ENCODE measurements at places on chromosomes 6 and 20. TPM values are rescaled to one million over a fixed set of nuclear protein-coding genes. Genes with fewer than 3 reads are reported as not detected.

GRCh38 chr20:9628141-9628540 is 113.8 kb downstream of the LAMP5 start:
- no peak for DNase-seq

DNA sequence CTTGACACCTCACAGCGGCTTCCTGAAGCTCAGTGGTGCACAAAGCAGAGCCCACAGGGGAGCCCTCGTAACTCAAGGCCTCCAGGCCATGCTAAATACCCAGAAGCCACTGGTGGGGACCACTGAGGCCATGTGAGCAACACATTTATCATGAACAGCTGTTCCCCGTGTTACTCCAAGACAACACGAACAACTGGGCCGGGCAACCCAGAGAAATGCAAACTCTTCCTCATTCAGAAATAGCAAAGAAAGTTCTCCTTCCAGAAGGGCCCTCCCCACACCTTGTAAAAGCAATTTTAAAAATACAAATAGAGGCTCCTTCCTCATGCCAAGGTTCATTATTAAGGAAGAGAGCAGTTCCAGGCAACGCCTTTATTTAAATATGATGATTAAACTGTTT is 36.3 kb upstream of the SLCO4A1 start:
- no peak for DNase-seq

ADGRB3 gene
- total RNA-seq: not detected

DNA sequence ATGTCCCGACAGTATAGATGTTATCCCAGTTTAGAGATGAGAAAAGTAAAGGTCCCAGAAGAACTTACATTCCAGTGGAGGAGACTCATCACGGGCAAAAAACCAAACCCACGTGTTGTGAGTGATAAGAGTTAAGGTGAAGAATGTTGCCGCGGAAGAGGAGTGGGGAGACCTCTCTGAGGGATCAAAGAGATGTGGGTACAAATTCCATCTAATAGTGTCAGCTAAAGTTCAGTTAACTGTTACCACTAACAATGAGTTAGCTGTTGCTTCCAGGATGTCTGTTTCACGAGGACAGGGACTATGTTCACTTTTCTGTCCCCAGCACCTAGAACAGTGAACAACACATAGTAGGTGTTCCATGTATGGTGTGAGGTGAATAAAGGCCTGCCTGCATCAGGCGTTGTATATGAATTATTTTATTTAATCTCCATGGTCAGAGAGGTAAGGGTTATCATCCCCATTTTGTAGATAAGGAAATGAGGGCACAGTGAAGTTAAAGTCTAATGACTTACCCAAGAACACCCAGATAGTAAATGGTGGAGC is 39.8 kb upstream of the RSPO4 start:
- no peak for DNase-seq

- DNase-seq: no peak
These were observed 3.6 kb downstream of the BEND6 start for GRCh38 chr6:56958481-56958880.

DNA sequence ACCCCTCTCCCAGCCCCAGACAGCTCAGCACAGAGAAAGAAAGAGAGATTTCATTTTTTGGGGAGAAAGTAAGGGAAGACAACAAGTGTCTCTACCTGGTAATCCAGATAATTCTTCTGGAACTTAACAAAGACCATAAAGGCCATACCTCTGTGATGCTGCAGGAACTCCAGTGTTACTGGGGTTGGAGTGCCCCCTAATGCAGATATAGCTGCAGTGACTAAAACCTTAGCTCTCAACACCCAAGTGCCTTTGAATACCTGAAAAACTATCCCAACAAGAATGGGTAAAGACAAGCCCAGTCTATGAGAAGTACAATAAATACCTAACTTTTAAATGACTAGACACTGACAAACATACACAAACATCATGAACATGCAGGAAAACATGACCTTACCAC is 365.3 kb upstream of the PTCHD4 start:
- DNase-seq: no peak

GRCh38 chr20:38893565-38894090 is 32.6 kb upstream of the FAM83D start:
- peak; percentile 89 for DNase-seq

DNA sequence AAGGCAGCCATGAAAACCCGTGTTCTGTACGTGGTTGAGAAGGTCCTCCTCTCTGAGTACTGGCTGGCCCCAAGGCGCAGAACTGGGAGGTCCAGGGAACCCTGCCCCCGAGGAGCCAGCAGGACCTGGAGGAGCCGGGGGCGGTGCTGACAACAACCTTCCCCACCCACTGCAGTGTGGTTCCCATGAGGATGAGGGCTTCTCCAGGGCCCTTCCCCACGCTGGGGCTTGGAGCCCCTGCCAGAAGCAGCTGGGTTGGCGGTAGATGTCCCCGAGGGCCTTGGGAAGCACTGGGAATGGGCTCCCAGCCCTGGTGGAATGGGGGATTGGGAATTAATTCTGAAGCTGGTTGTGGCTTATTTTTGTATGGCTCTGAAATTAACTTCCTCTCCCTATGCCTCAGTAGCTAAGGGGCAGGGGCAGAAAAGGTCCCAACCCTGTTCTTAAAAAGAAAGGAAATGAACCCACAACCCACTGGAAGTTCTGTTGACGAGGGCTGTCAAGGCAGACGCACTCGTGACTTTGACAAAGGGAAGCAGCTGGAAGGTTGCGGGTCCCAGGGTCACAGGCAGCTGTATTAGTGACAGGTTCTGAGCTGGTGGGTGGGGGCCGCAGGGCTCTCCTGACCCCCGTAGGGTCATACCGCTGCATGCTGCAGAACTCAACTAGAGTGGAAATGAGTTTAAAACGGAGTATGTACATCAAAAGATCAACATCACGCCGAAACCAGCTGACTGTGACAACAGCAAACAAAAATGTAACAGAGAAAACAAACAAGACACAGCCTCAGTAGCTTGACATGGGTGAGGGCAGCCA is 13.9 kb upstream of the HELZ2 start:
- no peak for DNase-seq

WFDC10B gene
- total RNA-seq: not detected

SLC17A2 gene
- not detected for total RNA-seq

GRCh38 chr6:163940705-163941623 is 526.4 kb downstream of the QKI start:
- DNase-seq: no peak

DNA sequence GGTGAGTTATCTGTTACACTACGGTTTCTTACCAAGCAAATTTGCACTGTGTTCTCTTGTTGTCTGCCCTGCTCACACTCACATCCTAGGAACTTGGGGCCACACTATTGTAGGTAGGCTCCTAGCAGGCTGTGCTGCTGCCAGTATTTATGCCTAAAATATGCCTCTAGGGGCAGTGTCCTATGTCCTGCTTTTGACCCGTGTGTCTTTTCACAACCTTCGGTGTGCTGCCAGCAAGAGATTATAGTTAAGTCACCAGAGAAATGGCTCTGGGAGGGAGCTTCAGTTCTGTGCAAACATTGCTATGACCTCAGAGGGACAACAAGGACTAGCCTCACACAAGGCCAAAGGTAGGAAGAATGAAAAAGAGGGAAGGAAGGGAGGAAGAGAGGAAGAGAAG is 8.9 kb upstream of the TAAR5 start:
- DNase-seq: no peak

GRCh38 chr6:151075527-151075926 is 164.2 kb upstream of the AKAP12 start:
- DNase-seq: no peak

- no peak for DNase-seq
These were observed 247.0 kb downstream of the LRFN2 start for GRCh38 chr6:40340196-40340595.

DNA sequence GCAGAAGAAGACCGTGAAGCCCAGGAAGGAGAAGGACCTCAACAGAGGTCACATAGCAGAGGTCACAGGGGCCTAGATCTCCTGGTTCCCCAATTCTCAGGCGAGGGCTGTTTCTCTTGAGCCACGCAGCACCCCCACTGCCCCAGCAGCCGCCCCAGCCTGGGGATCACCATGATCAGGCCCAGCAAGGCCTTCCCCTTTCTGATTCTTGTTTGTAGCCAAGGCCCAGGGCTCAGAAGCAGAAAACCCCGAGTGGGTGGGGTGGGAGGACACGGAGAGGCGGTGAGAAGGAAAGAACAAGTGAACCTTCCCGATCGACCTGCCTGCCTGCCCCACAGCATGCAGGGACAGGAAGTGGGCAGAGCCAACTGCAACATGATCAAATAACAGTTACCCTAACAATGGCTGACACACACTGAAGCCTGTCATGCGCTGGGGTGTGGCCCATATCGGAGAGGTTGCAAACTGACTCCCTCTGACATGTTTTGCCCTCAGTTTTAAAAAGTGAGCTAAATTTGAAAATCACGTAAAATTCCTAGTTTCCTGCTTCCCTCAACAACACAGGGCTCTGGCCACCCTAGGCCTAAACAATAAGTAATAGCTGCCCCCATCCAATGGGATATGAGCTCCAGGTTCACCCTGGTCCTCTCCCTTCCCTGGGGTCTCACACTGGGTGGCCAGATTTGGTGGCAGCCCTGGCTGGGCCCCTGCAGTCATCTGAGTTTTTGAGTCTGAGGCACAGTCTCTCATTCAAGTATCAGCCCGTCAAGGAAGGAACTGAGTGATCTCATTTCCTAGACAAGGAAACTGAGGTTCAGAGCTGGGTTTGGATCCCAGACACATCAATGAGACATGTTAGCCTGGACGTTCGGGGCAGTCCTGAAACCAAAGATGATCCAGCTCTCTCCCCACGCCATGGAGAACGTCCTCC is 6.5 kb downstream of the PEDS1 start:
- peak; percentile 89 for DNase-seq

DNA sequence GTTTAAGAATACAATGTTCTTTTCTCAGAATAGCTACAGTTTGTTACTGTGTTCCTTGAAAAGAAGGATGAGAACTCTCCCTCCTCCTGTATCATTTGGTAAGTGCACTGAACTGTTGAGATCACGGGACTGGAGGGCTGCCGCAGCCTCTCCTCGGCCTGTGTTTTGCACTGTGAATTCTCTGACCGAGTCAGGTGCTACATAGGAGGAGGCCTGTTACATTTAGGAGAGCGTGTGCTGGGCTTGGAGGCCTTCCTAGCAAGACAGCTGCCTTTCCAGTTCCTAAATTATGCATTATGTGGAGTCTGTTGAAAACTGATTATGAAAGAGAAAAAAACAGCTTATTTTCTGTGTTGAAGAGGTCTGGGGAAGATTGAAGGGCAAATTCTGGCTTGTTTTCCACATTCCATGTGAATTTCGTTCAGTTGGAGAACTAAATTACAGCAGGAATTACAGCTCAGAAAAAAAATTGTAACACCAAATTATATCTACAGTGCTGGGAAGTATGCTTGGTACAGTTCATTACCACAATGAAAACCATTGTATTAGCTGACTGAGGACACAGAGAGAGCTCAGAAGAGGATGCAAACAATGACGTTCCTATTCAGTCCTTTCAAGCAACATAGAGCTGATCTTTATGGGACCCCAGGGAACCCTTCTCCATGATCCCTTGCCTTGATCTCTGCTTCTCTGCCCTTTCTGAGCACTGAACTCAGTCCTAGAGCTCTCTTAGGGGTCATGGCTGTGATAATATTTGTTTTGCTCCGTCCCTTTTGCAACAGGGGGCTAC is 2.8 kb downstream of the TMC2 start:
- no peak for DNase-seq

- DNase-seq: no peak
These were observed 38.7 kb upstream of the IPCEF1 start for GRCh38 chr6:154395316-154395715.

GRCh38 chr6:10516953-10517352 is 4.2 kb upstream of the GCNT2 start:
- DNase-seq: no peak

DNA sequence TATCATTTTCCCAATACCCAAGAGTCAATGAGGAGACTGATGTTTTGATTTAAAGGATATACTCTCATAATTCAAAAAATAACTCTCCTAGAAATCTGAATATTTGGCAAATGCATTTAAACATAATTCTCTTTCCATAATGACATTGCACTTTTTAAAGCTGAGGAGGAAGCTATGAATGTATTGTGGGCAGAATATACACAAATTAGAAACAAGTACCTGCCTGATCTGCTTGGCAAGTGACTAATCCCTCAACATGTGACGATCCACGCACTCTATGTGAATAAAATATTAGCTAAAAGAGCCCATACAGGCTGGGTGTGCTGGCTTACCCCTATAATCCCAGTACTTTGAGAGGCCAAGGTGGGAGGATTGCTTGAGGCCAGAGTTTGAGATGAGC is 88.3 kb upstream of the CCDC28A start:
- no peak for DNase-seq

GRCh38 chr6:75735491-75736186 is 13.4 kb upstream of the MYO6 start:
- DNase-seq: no peak

GRCh38 chr20:36974660-36975059 is 23.2 kb upstream of the SAMHD1 start:
- DNase-seq: peak; percentile 22

HSPA12B gene
- not detected for total RNA-seq

DNA sequence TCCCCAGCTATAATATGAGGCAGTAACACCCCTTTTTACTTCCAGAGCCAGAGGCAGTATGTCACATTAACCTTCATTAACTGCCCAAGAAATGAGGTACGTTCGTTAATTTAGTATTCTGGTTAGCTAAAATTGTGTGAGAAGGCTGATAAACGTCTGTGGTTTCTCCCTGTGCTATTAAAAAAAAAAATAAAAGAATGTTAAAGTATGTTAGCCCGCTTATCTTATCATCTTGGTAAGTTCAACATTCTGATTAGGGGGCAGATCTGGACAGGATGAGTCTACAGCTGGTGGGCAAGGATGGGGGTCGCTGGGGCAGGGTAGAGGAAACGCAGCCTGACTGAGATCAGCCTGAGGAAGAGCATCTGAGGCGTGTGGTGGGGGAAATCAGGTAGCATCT is 154.0 kb downstream of the PRL start:
- DNase-seq: no peak

OTOR gene
- not detected for total RNA-seq

- DNase-seq: peak; percentile 44
These were observed 264.9 kb downstream of the HIVEP2 start for GRCh38 chr6:142679907-142680700.

TPBG gene
- total RNA-seq: 0.55 TPM

DNA sequence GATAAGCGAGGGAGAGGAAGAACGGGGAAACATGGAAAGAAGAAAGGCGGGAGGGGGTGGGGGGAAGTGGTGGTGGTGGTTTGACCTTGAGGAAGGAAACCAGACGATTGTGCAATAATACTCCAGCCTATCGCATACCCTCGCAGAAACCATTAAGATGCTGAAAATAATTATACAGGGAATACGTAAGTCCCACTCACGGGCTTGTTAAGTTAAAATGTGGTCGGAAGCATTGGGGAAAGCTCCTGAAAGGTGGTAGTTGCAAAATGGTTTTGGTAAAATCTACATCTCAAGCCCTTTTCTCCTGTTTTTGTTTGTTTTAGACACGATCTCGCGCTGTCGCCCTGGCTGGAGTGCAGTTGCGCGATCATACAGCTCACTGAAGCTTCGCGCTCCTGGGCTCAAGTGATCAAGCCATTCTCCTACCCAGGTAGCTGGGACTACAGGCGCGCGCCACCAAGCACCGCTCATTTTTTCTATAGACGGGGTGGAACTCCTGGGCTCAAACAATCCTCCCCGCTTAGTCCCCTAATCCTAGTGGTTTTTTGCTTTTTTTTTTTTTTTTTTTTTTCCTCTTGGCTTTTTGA is 128.9 kb upstream of the ZNF184 start:
- DNase-seq: no peak
